Kidney tubule cell (primary cell): ENCODE measurements at places on chromosomes 6 and 20.

GRCh38 chr6:150697515-150697914 lies 97.8 kb downstream of the PLEKHG1 start:
- no peak for DNase-seq

DNA sequence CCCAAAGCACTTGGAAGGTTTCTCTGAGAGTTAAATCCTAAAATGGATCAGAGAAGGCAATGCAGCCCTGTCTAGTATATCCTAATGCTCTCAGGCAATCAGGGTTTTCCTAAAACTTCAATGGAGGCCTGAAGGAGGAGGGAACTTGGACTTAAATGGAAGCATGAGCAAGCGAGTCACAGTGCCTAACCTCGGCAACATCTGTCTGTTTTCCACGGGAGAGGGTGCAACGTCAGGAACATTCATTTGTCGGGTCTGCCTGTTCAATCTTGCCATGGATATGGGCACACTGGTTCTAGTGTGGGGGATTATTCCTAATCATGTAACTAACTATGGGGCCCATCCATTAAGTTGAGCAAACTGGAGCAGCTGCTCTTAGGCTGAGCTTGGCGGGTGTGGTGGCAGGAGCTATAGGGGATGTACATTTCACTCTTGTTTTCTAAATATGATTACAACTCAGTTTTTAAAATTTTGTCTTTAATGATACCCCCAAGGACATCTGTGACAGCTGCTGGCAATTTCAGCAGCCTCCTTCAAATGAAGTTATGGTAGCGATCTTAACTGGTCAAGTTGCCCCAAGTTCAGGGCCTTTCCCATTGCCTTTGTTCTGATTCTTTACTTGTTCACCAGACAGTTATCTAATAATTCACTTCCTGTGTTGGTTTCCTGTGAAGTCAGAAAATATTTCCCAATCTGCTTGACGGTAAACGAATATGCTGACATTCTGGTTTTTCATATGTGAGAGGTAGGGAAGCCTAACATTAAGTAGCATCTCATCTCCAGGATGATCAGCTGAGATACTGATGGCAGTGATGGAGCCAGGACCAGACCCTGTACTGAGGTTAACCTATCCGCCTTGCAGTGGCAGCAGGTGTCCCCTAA lies 21.6 kb downstream of the DSE start:
- peak; percentile 4 for DNase-seq

- no peak for DNase-seq
Observed at GRCh38 chr20:61636531-61637116, 384.6 kb downstream of the CDH4 start.

DNA sequence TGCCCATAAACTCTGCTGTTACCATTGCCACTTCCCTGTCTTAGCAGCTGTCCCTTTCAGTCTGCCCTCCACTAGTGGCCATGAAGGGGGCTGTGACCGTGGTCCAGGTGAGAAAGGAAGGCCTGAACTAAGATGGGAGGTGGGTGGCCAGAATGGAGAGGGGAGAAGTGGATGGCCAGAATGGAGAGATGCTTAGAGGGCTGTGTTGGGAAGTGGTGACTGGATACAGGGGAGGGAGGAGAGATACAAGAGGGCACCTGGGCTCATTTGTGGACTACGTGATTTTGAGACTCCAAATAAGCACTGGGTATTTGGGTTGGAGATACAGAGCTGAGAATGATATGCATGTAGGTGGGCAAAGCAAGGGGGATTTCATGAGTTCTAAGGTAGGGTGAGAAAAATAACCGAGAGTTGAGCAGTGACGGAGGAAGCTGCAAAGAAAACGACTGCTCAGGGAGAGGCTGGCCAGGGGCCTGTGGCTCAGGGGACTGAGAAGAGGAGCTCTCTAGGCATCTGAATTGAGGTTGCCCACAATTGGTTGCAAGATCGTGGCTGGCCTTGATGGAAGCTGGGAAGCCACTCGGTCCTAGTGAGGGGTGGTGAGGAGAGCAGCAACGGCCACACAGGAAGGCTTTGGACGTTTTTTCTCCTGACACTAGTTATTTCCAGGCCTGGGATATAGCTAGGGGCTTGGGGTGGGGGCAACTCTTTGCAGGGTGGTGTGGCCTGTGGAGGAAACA lies 36.9 kb downstream of the PANK2 start:
- no peak for DNase-seq

GRCh38 chr20:49337357-49337756 lies 59.5 kb upstream of the ZNFX1 start:
- no peak for DNase-seq

- DNase-seq, result no peak
Observed at GRCh38 chr6:94953867-94954631, 623.3 kb upstream of the MANEA start.

- peak; percentile 66 for DNase-seq
Observed at GRCh38 chr20:20743511-20744169, 31.2 kb upstream of the RALGAPA2 start.

GRCh38 chr6:93163146-93163545 lies 256.2 kb downstream of the EPHA7 start:
- no peak for DNase-seq

GRCh38 chr6:112231164-112231563 lies 23.2 kb downstream of the LAMA4 start:
- DNase-seq, result no peak

- DNase-seq, result no peak
Observed at GRCh38 chr20:20261159-20261558, 106.7 kb upstream of the INSM1 start.
